HFF-Myc (cell line): ENCODE measurements at places on chromosomes 1 and 21.

GRCh38 chr1:172810480-172811175 is 151.7 kb downstream of the FASLG start:
- DNase-seq: no peak

- DNase-seq: no peak
These were observed 293.3 kb downstream of the SDCCAG8 start for GRCh38 chr1:243549108-243549507.

DNA sequence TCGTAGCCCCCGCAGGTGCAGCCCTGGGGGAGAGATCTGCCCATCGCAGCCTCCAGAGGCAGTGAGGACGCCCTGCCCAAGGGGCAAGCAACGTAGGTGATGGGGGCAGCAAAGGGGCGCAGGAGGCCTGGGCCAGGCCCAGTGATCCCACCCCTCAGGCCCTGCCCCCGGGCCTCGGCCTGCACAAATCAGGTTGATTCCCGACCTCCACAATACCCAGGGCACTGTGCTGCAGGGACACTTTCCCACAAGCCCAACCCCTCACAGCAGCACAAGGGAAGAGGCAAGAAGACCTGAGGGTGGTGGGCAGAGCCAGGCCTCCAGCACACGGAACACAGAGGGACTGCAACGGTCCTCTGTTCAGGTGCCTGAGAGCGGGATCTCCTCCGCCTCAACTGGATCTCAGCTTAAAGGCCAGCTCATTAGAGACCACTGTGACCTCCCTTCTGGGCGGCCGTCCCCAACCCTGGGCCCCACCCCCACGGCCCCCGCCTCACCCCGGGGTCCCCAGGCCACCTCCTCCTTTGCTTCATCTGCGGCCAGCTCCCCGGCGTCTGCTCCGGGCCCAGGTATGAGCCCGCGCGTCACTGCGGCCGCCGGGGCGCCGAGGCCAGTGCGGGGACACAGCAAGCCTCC is 812 bp upstream of the ARF1 start:
- DNase-seq: no peak

DNA sequence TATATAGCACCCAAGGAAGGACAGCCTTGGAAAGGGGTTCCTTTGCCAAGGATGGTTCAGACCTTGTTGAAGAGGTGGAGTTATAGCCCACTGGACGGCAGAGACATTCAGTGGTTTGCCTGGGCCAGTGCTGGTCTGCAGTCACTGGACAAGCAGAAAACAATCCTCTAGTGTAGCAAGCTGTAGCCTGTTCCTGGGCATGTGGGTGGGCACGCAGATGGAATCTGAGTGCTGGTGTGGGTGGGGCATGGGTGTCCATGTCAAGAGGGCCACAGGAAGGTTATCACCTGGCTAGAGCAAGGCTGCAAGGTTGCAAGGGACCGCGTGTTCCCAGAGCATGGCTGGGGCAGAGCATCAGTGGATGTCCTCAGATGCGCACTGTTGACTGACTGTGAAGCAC is 244.7 kb downstream of the PTPRU start:
- DNase-seq: no peak

GRCh38 chr21:46287541-46287940 is 1.4 kb downstream of the YBEY start:
- DNase-seq: no peak

- no peak for DNase-seq
These were observed 10.8 kb upstream of the TTLL10 start for GRCh38 chr1:1162597-1163537.

DNA sequence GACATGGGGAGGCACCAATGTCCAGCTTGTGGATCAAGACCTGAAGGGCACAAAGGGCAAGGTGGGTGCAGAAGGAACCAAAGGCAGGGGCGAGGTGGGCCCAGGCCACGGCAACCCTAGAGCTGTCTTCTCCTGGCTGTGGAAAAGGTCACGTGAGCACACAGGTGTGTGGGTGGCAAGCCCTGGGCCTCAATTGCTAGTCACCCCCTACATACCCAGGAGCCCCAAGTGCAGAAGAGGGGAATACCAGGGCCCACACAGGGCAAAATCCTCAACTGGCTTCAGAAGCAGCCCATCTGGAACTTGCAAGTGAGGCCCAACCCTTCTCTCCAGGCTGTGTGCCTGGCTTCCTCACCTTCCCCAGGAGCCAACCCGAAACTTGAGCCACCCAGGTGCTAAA is 25.6 kb downstream of the ZBTB17 start:
- no peak for DNase-seq

GRCh38 chr1:231526536-231526935 is 1.9 kb upstream of the TSNAX start:
- DNase-seq: no peak

GRCh38 chr1:175508320-175509110 is 234.9 kb downstream of the TNR start:
- no peak for DNase-seq

DNA sequence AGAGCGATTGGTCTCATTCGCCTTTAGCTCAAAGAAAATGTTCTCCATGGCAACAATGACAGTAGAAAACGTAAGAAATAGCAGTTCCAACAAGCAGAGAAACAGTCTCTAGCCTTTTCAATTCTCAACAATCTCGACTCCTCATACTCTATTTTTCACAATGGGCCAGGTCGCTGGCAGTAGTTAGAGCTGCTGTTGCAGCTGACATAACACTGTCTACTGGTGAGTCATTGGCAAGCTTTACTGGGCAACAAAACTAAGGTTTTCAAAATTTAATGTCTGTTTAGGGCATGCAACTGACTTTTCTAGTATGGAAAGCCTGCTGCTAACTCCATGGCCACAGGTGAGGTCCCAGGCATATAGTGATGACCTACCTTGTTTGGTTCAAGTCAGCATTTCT is 221.1 kb upstream of the KAZN start:
- DNase-seq: no peak

- DNase-seq: no peak
These were observed 9.6 kb upstream of the PLA2G4A start for GRCh38 chr1:186819126-186819525.

GRCh38 chr21:38661889-38662568 is 143.7 kb upstream of the ETS2 start:
- no peak for DNase-seq
